ENCODE measurements at places on chromosomes 6 and 20.

GRCh38 chr20:50559856-50560638 is 49.9 kb downstream of the PTPN1 start:
- no peak for DNase-seq

DNA sequence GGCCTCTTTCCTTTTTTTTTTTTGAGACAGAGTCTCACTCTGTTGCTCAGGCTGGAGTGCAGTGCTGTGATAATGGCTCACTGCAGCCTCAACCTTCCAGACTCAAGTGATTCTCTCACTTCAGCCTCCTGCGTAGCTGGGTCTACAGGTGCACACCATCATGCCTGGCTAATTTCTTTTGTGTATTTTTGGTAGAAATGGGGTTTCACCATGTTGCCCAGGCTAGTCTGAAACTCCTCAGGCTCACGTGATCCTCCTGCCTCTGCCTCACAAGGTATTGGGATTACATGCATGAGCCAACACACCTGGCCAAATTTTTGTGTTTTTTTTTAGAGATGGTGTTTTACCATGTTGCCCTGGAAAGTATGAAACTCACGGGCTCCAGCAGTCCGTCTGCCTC is 29.3 kb downstream of the SRC start:
- DNase-seq, result no peak

DNA sequence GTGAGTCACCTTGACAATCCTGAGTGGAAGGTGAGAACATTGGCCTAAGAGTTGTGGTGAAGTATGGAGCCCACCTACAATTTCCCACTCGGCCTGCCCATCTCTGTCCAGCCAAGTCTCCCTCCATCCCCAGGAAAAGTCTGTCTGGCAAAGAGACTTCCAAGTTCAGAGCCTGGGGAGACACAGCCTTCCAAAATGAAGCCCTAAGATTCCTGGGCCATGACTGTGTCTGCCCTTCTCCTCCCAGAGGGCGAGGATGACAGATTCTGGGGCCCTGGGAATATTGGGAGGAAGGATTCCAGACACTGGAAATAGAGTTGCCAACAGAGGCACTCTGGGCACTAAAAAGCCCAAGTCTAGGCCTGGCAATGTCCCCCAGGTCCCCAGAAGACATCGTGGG is 176.8 kb downstream of the NFATC2 start:
- DNase-seq, result peak; percentile 71

- no peak for DNase-seq
These were observed 578.2 kb downstream of the MEI4 start for GRCh38 chr6:78231002-78231401.

DNA sequence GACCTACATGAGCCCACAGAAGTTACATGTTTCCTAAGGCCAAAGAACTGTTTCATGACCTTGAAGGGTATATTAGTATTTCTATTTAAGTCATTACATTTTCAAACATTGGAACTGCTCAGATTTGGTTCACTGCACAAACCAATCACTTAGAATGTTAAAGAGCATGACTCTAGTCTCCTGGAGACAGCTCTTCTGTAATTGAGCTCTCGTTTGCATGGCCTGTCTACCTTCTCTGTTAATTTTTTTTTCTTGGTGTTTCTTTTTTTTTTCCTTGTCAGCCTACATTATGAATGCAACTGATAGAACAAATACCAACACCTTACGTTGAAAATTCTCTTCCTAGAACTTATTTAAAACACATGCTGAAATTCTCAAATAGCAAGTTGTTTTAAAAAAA is 860.2 kb upstream of the MAP3K7 start:
- DNase-seq, result no peak

GRCh38 chr6:36605560-36606391 is 11.6 kb downstream of the SRSF3 start:
- peak; percentile 67 for DNase-seq

GRCh38 chr6:37060195-37060559 is 54.7 kb downstream of the FGD2 start:
- no peak for DNase-seq

GRCh38 chr20:22404419-22405170 is 179.8 kb downstream of the FOXA2 start:
- no peak for DNase-seq

- DNase-seq, result no peak
These were observed 646.6 kb upstream of the HS3ST5 start for GRCh38 chr6:114989279-114989964.

DNA sequence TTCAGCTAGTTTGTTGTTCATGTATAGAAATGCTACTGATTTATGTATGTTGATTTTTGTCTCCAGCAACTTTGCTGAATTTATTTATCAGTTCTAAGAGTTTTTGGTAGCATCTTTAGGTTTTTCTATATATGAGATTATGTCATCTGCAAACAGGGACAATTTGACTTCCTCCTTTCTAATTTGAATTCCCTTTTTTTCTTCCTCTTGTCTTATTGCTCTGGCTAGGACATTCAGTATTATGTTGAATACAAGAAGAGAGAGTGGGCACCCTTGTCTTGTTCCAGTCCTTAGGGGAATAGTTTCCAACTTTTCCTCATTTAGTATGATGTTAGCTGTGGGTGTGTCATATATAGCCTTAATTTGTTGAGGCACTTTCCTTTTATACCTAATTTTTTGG is 58.2 kb downstream of the CDH26 start:
- DNase-seq, result no peak

DNA sequence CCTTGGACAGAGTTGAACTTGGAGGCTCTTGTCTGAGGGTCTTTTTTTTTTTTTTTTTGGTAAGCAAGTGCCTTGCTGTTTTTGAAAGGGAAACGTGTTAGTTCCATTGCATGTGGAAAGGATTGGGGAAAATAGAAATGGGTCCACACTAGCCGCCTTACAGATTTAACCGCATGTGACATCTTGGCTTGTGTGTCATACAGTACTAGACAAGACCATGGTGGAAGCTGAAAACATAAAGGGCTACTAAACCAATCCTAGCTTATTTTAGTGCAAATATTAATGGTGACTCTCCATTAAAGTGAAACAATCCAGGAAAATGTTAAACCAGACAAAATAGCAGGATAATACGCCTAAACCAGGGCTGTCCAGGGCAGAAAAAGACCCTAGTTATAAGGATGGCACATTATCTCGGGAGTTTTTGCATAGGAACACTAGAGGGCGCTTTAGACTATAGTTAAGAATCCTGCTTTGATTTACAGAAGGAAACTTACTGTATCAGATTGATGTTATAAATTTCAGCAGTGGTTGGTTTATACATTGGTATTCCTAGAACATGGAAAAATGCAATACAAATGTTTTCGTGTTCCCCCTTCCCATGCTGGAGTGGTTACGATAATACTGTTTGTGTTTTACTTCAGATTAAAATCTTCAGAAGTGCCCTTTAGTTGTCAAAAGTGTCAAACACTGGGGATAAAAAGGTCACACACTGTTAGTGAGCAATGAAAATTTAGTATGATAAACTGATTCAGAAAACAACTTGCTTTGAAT is 59.8 kb upstream of the DEK start:
- DNase-seq, result peak; percentile 73

DNA sequence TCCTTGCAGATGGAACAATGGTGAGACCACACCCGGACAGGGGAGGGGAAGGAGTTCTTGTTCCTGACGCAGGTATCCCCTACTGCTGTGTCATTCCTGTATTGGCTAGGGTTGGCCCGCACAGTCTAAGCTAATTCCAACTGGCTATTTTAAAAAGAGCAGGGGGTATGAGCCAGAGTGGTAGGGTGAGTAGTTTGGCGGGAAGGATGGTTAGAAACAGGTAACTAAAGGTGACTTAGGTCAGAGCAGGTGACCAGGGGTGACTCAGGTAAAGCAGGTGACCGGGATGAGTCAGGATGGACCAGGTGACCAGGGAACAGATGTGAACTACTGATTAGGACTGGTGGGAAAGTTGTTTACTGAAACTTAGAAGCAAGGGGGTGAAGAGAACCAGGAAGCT is 58.0 kb downstream of the ZNF292 start:
- no peak for DNase-seq

DNA sequence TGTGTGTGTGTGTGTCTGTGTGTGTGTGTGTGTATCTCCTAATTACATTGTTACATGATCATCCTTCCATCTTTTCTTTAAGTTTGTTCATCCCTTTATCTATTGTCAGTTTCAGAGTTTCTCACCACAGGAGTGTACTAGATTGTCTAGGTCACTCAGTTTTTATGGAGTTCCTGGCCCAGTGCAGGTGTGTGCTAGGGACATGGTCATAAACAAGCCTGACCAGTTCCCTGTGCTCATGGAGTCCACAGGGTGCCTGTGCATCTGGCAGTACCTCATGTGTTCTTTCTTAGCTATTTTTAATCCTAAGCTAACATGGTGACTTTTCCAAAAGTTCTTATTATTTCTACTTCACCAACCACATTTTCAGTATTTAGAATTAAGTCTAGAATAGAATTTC is 43.9 kb downstream of the PHACTR2 start:
- DNase-seq, result no peak

- no peak for DNase-seq
These were observed 16.4 kb downstream of the MRPS18A start for GRCh38 chr6:43671011-43671800.

GRCh38 chr20:49381558-49382493 is 100.6 kb downstream of the KCNB1 start:
- DNase-seq, result peak; percentile 94

- no peak for DNase-seq
These were observed 227.6 kb upstream of the ZFP64 start for GRCh38 chr20:52419205-52419604.

GRCh38 chr20:45873409-45874103 is 7.5 kb upstream of the ZSWIM1 start:
- no peak for DNase-seq

- no peak for DNase-seq
These were observed 13.3 kb downstream of the ANKRD60 start for GRCh38 chr20:58215116-58215515.

GRCh38 chr6:43521836-43522235 is 4.9 kb downstream of the POLR1C start:
- no peak for DNase-seq

- DNase-seq, result peak; percentile 66
These were observed 79.0 kb downstream of the NRSN1 start for GRCh38 chr6:24205020-24205492.

- DNase-seq, result peak; percentile 67
These were observed 58.5 kb downstream of the SUN5 start for GRCh38 chr20:32945710-32946221.

DNA sequence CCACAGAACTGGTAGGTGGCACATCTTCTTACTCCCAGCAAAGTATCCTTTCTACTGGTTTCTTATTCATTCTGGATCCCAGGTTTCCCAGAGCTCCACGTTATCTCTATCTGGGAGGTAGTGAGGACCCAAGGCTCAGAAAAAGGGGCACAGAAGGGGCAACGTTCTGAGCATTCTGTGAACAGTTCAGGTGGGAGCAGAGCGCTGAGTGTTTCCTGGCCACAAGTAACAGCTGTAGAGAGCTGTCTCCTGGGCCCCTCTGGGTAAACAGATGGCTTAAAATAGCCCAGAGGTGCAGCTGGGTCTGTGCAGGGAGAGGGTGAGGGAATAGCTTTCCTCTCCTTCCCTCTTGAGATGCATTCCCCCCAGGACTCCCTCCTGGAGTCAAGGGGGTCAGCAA is 2.1 kb downstream of the APOBEC2 start:
- DNase-seq, result no peak

- DNase-seq, result no peak
These were observed 50.9 kb downstream of the BANF2 start for GRCh38 chr20:17750722-17751045.

GRCh38 chr20:5041433-5041832 is 40.1 kb upstream of the SLC23A2 start:
- peak; percentile 77 for DNase-seq

- peak; percentile 79 for DNase-seq
These were observed 4.2 kb downstream of the PRSS16 start for GRCh38 chr6:27251606-27252251.

- DNase-seq, result peak; percentile 81
These were observed 33.0 kb downstream of the METTL24 start for GRCh38 chr6:110325197-110325596.

- DNase-seq, result peak; percentile 62
These were observed 32.4 kb upstream of the TPBG start for GRCh38 chr6:82331031-82331773.

GRCh38 chr6:137978252-137978896 is 111.3 kb downstream of the TNFAIP3 start:
- DNase-seq, result no peak

- no peak for DNase-seq
These were observed 90.6 kb upstream of the BHLHE23 start for GRCh38 chr20:63097336-63097831.

DNA sequence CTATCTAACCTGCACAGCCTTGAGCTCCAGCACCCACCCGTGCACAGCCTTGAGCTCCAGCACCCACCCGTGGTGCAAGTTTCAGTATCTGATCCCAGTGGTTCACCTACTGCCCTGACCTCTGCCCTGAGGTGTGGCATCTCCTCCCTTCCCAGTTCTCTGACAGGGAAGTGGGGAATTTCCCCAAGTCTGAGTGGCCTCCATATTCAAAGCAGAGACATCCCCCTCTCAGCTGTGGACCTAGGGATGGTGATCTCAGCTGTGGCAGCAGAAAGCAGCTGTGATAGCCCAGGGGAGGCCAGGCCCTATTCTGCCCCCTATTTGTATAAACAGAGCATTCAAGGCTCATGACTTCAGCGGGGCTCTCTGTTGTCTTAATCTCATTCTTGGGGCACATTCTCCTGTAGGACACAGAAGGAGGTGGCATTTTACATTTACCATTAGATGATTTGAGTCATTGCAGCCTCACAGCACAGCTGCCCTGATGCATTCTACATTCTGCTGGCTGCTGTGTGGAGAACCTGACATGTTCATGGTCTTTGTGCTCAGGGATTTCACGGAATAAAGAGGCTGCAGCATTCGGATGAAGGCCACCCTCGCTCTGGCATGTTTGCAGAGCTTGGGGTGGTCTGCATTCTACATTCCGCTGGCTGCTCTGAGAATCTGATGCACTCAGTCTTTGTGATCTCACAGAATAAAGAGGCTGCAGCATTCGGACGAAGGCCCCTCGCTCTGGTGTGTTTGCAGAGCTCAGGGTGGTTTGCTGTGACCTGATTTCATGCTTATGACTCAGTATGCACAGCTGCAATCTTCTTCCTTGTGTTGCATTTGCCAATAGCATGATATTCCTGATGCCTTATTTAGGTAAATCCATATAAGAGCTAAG is 16.9 kb downstream of the GPR31 start:
- DNase-seq, result peak; percentile 4

GRCh38 chr20:31989030-31989645 is 21.1 kb upstream of the CCM2L start:
- no peak for DNase-seq

DNA sequence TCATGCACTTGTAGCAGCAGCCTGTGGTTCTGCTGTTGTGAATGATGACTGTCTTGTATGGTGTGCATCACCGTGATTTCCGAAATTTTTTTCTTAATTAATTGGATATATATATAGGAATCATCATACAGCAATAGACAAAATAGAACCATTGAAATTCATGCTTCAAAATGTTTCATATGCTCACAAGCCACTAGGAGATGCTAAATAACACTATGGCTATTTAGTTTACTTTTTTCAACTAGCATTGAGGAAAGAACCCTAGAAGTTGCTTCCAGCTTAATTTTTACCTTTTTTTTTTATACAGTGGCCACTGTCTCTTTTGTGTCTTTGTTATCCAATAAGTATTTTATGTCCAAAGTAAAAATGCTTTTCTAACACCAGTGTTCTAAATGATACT is 485.4 kb downstream of the CDKAL1 start:
- DNase-seq, result peak; percentile 48

Measured in choroid plexus epithelial cell (primary cell).